HFFc6 (cell line): ENCODE measurements at places on chromosomes 3 and 15. TPM values are rescaled to one million over a fixed set of nuclear protein-coding genes. Genes with fewer than 3 reads are reported as not detected.

The RAB6B gene
- 2.0 to 5.4 TPM (median 4.9 TPM) in 3 replicates for total RNA-seq

The MORC1 gene
- total RNA-seq = not detected in 3 replicates

- H3K27ac ChIP-seq = no peak overlapping the region
- H3K4me3 ChIP-seq = no peak overlapping the region
- DNase-seq = no peak
- H3K27me3 ChIP-seq = no peaks in the 10 kb centered on the region; the same call in 1 of the 2 replicates
- H3K36me3 ChIP-seq = no peaks in the 10 kb centered on the region
Measured at GRCh38 chr15:93317772-93318171, 228.8 kb upstream of the RGMA start.

DNA sequence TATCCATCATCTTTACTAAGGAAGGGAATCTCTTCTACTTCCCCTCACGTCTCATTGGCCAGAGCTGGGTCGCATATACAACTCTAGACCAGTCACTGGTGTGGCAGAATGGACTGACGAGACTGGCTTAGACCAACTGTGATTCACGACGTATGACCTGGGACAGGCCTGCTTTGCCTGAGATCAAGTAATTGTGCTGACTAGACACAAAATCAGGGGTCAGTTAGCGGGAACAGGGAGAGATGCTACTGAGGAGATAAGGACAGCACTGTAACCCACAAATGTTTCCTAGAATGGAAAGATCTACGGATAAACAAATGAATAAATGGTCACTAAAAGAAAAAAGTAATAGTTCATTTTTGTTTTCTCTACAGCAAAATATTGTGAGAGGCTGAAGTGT lies 308.3 kb downstream of the MAGI1 start:
- DNase-seq = no peak
- H3K27ac ChIP-seq = no peak overlapping the region
- H3K27me3 ChIP-seq = 0 out of 2 replicates have a peak, but pooled peaks cover 2% of the 10 kb centered on the region

GRCh38 chr3:95654570-95655362 lies 1159.6 kb upstream of the EPHA6 start:
- DNase-seq = no peak
- H3K27me3 ChIP-seq = no peaks in the 10 kb centered on the region
- no peaks in the 10 kb centered on the region for H3K4me1 ChIP-seq

- DNase-seq = no peak
- no peaks in the 10 kb centered on the region for H3K27me3 ChIP-seq
- H3K36me3 ChIP-seq = peaks cover 32% of the 10 kb centered on the region
- H3K4me1 ChIP-seq = peaks cover 65% of the 10 kb centered on the region
Measured at GRCh38 chr15:56208641-56209155, 35.0 kb downstream of the RFX7 start.

DNA sequence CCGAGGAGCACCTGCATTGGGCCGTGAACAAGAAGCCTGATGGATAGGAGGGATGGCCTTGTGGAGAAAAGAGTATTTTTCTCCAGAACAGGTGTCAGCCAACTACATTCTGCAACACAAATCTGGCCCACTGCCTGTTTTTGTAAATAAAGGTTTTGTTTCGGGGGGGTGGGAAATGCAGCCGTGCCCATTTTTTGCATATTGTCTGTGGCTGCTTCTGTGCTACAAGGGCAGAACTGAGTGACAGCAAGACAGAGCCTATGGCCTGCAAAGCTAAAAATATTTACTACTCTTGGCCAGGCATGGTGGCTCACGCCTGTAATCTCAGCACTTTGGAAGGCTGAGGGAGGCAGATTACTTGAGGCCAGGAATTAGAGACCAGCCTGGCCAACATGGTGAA lies 95.9 kb upstream of the AKAP13 start:
- peaks cover 30% of the 10 kb centered on the region for H3K27me3 ChIP-seq
- H3K4me1 ChIP-seq = peaks cover 15% of the 10 kb centered on the region
- no peak overlapping the region for H3K27ac ChIP-seq
- no peak overlapping the region for H3K4me3 ChIP-seq
- no peaks in the 10 kb centered on the region for H3K36me3 ChIP-seq

GRCh38 chr3:127419641-127420553 lies 132.1 kb upstream of the PRR20G start:
- DNase-seq = no peak
- no peak overlapping the region for H3K27ac ChIP-seq
- no peak overlapping the region for H3K4me3 ChIP-seq
- H3K27me3 ChIP-seq = peaks cover 57% of the 10 kb centered on the region
- no peaks in the 10 kb centered on the region for H3K4me1 ChIP-seq
- no peaks in the 10 kb centered on the region for H3K36me3 ChIP-seq

DNA sequence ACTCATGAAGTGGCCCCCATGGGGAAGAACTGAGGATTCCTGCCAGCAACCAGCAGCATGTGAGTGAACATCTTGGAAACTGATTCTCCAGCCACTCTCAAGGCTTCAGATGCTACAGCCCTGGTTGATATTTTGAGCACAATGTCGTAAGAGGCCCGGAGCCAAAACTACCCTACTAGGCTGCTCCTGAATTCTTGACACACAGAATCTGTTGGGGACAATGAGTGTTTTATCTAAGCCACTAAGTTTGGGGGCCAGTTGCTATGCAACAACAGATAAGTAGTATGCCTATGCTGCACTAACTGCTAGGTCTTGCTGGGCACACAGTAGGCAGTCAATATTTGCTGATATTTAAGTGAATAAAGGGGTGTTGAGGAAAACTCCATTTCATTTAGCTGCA lies 89.9 kb upstream of the CHL1 start:
- H3K27me3 ChIP-seq = no peaks in the 10 kb centered on the region; the same call in 1 of the 2 replicates
- H3K4me1 ChIP-seq = no peaks in the 10 kb centered on the region
- H3K27ac ChIP-seq = no peak overlapping the region

DNA sequence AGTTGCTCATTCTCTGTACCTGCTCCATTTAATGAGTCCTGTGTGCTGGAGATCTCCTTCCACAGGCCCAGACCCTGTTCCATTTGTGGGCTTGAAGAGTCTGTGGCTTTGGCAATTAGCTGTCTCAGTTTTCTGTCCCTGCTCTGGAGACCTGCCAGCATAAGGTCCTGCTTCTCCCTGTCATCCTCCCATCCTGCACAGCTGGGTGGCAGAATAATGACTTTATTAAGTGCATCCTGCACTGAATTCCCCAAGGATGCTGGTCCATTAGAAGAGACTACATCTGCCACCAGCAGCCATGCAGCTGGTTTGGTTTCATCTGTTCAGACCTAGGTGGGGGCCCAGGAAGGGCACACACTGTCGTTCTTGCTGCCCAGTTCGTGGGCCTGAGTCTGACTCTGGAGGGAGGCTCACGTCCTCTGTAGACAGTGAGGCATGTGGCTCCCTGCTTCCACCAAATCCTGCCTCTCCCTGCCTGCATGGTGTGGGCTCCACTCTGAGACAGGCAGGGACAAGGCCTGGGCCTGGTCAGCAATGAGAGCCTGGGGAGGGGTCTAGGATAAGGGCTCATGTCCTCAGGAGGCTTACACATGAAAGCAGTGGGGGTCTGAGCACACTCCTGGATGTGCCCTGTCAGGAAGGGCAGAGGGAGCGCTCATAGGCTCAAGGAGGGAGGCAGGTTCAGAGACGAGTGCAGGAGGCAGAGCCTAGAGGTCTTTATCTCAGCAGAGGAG lies 78.4 kb upstream of the PRR23E start:
- peaks cover 6% of the 10 kb centered on the region for H3K36me3 ChIP-seq
- no peak for DNase-seq
- peaks cover 26% of the 10 kb centered on the region for H3K27me3 ChIP-seq
- H3K4me3 ChIP-seq = no peak overlapping the region
- no peak overlapping the region for H3K27ac ChIP-seq
